ENCODE measurements at places on chromosomes 1 and 21.

GRCh38 chr1:192802406-192802805, 6.4 kb upstream of the RGS2 start:
- no peak for DNase-seq

DNA sequence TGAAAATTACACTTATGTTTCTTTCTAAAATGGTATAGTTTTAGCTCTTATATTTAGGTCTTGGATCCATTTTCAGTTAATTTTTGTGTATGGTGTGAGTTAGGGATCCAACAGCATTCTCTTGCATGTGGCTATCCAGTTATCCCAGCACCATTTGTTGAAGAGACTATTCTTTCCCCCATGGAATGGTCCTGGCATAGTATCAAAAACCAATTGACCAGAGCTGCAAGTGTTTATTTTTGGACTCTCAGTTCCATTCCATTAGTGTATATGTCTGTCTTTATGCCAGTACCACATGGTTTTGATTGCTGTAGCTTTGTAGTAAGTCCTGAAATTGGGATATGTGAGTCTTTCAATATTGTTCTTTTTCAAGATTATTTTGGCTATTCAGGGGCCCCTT, 14.3 kb downstream of the TTLL10 start:
- no peak for DNase-seq

GRCh38 chr1:11059155-11059967, 457 bp downstream of the SRM start:
- DNase-seq: no peak

DNA sequence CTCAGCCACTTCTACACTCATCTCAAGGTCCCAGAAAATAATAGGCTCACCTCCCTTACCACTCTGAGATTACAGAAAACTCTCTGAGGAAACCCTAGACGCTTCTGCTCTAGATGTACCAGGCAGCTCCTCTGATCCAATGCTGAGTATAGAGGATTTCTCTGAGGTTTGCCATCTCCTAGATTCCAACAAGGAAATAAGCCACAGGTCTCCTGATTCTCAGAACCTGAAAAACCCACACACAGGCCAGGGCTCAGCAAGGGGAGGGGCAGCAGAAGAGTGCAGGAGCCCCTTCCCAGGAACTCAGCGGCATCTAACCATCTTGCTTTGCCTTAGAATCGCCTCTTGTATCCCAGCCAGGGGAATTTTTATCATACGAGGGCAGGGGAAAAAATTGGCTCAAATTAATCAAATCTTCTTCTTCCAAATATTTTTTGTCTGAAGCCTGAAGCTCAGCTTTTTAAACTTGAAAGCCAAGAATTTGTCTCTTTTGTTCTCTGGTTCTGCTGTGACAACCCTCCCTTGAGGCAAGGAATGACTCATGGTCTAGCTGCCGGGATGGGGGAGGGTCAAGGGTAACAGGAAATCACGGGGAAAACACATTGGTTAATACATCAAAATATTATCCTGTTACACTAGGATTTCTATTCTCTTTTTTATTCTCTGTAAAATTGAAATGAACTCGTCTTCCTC, 30.8 kb downstream of the GORAB start:
- no peak for DNase-seq

DNA sequence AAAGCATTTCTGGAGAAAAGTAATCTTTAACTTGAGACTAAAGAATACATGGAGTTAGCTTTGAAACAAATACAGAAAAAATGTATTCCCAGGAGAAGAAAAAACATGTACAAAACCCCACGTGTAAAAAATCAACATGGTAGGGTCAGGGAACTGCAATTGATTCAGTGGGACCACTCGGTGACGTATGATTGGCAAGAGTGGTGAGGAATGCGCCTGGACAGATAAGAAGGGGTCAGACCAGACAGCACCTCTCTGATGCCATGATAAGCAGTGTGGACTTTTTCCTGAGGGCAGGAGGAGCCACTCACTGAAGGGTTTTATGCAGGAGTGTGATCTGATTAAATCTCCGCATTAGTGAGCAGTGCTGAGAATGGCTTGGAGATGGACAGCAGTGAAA, 142.5 kb downstream of the DAB1 start:
- no peak for DNase-seq

DNA sequence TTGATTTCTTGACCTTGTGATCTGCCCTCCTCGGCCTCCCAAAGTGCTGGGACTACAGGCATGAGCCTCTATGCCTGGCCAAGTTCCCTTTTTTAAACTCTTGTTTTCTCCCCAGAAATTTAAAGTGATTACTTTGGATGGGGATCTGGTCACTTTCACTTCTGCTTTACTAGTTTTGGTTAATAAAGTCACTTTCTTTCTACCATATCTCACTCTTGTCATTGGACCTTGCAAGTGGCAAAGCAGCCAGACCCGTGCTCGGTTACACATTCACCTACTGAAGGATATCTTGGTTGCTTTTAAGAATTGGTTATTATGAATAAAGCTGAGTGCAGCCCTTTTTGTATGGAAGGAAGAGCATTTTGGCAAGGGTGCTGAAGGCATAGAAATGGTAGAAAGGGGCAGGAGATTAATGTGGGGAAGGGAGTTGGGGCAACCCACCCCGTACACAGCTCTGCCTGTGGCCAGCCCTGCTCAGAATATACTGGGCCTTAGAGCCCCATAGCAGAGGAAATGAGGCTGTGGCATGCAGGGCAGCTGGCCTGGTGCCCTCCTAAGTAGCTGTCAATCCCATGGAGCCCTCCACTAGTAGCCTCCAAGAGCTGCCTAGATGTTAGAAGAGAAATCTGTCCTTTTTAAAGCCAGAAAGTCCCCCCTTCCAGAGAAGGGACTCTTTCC, 40.7 kb downstream of the CD2 start:
- no peak for DNase-seq

GRCh38 chr1:4660917-4661594, 6.6 kb downstream of the AJAP1 start:
- no peak for DNase-seq

GRCh38 chr1:195754303-195754702, 853.9 kb downstream of the KCNT2 start:
- no peak for DNase-seq

- DNase-seq: no peak
These were observed 191.8 kb upstream of the TMEM51 start for GRCh38 chr1:14961661-14962267.

- DNase-seq: no peak
These were observed 120.8 kb downstream of the CLEC20A start for GRCh38 chr1:178376008-178376407.

DNA sequence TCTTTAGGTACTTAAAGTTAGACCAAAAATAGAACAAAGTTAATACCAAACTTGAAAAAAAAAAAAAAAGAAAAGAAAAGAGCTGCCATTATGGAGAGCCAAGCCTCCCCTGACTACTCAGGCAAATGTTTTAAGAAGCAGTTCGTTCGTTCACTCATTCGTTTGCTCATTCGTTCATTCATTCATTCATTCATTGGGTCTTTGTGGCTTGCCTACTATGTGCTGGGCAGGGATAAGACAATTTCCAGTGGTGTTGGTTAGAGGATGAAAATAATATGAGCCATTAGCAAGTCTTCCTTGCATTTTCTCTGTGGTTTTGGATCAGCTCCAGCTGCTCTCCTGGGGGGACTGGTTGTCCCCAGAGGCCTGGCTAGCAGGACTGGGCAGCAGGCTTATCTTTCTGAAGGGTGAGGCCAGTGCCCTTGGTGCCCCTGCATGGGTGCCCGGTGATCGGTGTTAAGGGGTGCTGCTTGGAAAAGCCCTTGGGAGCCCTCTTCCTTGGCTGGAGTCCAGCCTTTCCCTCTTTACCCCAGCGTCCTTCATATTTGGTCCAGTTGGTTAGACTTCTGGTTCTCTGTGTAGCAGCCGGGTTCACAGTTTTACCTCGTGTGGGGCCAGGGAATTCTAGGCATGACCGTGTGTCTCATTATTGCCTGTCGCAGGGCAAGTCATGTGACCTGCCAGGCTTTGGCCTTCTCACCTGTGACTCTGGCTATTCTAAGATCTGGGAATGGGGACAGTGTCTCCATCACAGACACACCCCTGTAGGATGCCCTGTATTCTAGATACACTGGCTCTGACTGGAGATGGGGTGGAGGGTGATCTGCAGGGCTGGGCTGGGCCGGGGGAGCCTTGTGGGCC, 32.8 kb downstream of the LHX4 start:
- DNase-seq: no peak

DNA sequence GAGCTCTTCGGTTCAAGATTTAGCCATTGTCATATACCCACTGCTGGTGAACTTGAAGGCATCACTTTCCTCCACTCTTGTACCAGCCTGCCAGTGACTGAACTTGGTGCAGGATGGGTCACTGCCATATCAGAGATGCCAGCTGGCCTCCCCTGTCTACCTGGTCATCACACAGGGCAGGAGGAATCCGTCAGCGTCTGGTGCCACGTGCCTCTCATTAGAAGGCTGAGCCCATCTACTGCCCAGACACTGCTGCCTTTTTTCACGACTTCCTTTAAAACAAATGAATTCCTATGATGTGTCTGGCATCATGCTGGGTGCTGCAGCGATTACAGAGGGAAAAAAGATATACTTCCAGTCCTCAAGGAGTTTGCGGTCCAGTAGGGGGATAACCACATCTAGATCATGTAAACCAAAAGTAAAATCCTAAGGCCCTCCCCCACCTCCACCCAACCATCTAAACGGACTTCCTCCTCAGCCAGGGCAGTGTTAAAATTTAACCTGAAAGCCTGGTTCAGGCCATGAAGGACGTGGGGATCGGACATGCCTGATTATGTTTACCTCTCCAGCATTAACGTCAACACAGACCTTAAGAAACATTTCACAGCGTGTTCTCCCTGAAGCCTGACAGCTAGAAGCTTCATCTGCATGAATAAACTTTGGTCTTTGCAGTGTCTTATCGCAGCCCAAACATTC, 29.2 kb upstream of the PDE9A start:
- no peak for DNase-seq

DNA sequence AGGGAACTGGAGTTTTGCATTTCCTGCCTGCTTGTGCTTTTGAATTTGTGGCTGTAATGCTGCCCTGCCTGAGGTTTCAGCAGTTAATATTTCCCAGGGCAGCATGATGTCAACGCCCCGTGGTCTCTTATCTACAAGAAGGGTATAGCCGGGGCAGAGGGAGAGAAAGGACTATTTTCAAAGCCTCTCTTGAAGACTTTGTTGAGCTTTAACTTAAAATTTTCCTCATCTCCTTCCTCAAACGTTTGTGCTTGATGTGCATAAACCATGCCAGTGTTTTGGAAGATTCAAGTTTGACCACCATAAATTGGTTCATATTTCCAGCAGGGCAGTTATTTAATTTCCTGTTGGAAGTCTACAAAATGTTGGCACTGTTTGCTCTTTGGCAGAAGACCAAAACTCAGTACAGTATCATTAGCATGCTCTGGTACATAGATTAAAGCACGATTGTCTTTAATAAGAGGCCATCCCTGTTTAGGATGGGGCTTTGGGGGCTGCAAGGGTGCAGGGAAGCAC, 43.4 kb downstream of the ROR1 start:
- DNase-seq: no peak

GRCh38 chr1:236808564-236809130, 13.6 kb downstream of the MTR start:
- DNase-seq: no peak

DNA sequence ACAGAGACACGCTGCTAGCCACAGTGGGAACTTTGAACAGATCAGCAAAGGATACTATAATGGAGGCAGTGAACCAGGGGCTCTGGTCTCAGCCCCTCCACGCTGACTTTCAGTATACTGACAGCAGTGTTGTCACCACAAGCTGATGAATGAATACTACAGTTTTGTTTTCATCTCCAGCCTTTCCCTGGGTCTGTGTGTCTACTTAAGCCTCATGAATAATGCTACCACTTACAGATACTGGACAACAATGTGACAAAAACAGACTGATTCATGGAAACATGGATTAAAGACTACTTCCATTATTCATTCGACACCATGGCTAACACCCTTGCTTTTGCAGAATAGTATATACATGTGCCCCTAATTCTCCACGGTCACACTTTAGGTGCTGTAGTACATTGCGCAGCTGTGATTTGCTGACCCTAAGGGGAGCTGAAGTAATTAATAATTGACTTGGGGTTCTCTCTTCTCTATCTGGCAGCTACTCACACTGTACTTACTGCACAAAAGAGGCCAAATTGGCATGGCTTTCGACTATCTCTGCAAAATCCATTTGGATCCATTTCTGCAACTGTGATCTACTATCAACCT, 203.2 kb upstream of the LYPLAL1 start:
- DNase-seq: no peak

DNA sequence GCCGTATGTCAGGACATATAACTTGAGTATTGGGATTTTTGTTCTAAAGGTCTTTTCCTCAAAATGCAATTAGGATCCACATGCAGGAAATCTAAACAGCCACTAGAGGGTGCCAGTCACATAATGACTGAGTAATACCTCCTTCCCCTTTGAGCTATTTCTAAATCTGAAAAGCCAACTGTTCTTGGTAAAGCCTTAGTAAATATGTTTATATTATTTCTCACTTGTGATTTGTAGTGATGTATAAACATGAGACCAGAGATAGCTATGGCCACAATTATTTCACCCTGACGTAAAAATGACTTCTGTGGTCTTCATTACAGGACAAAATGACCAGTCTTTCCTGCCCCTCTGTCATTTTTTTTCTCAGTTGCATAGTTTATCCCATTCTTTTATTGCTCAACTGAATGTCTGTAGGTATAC, 41.0 kb upstream of the DR1 start:
- no peak for DNase-seq

- no peak for DNase-seq
These were observed 21.3 kb downstream of the RAB3B start for GRCh38 chr1:51969038-51969705.

DNA sequence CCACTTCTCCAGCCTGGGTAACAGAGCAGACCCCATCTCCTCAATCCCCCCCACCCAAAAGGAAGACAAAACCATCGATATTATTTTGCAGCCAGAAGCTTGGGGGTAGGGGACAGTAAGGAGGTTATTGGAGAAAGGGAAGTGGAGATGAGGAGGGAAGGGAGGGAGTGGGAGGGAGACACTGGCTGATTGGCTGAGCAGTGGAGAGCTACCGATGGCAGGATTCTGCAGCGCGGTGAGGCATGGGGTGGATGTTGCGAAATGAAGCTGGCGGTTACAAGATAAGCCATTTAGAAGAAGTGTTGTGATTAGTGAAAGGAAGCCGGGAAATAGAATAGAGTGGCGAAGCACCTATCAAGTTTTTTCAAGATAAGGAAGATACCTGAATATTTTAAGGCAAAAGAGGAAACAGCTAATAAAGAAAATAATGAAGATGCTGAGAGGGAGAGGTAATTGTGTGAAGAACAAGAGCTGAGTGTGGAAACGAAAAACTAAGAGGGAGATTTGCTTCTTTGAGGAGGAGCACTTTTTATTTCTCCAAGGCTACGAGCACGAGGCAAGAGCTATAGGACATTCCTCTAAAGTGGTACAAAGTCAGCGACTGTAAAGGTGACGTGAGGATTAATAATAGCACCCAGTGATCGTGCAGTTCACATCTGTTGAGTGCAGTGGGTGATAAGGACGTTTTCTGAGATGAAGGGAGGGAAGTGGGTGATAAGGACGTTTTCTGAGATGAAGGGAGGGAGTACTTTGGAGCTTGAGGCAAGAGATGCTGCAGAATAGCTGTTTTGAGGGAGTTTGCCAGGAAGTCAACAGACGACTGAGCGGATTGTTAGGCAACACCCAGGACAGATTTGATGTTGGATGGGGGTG, 103.2 kb upstream of the KIF26B start:
- no peak for DNase-seq

- no peak for DNase-seq
These were observed 122.8 kb downstream of the SYF2 start for GRCh38 chr1:25109531-25109951.

- DNase-seq: no peak
These were observed 95.0 kb downstream of the CDC42BPA start for GRCh38 chr1:227223171-227223806.
